ENCODE measurements at places on chromosomes 2 and 18.

GRCh38 chr2:240443891-240444301 is 8.4 kb downstream of the GPC1 start:
- DNase-seq: no peak

DNA sequence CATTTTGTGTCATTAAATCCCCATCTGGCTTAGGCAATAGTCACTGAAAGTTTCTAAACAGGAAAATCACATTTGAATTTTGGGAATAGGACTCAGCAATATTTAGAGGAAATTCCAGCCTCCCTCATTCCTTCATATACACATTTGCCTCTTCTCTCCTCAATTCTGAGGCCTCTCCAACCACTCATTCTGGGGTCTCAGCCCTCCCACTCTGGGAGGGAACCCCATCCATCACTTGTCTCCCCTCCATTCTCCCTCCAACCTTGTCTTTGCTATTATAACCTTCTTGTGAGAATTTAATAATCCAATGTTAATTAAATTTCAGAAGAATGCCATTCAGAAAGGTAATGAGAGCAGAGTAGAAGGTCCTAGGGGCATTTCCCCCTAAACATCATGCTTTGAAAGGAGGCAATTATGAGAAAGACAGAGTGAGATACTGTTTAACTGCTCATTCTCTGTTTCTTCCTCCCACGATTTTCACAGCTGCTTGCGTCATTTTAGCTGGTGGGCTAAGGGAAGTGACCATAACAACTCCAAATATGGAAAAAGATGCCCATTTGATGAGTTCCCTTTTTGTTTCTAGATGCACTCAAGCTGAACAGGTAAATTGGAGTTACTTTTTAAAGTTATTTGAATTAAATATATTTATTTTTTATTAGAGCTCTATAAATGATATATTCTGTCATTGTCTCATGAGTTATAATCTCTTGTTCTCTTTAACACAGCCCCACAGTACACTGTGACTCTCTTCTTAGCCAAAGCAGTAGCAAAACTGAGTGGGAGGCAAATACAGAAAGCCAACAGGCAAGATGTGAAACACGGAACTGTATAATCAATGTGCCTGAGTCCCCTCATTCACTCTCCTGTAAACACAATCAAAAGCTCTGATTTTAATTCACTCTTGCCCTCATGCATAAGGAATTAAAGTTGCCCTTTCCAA is 135.1 kb downstream of the DLGAP1 start:
- DNase-seq: no peak

DNA sequence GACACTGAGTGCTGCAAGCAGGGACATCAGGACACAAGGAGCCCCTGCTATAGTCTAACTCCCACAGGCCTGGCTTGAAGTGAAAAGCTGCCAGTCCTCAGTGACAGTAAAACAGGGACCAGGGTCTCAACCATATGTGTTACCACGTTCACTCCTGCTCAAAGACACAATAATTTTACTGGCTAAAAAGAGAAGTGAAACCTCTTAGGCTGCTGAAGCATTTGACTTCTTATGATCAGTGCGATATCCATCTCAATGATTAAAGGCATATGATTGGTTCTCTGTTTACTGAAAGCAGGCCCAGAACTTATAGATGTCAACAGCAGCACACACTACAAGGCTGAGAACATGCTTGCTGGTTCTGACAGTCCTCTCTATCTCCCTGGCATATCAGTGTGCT is 129.8 kb upstream of the LMAN1 start:
- DNase-seq: no peak

DNA sequence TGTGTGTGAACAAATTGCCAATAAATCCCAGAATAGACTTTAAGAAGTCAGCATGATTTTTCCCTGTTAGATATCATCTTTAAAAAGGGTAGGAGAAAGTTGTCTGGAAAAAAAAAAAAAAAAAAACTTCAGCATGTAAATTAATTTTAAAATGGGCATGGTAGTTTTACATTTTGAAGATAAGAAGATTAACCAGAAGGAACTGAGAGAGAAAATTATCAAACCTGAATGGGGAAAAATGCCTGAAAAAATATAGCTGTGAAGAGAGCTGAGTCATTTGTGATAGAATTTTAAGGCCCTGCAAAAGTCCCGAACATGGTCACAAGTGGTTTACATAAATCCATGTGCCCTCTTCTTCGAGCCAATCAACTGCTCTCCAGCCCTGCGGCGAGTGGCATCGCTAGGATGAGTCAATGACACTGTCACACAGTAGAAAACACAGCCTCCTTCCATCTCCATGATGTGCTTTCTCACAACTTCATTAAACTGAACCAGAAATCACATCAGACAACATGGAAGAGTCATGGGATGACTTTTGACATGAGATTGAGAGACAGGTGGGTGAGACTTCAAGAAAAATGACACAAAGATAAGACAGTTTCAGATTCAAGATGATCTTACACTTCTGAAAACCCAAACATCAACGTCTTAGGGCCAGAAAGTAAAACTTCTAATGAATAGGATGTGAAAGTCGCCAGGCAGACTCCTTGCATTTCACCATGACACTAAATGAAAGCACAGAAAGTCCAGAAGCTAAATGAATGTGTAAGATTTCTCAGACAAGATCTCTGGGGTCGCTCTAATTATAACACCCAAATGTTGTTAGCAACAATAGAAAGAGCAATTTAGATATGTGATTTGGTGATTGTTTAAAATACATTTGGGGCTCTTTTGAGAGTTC is 273.0 kb upstream of the ID2 start:
- no peak for DNase-seq

GRCh38 chr2:94890234-94890633 is 19.0 kb downstream of the TEKT4 start:
- no peak for DNase-seq

DNA sequence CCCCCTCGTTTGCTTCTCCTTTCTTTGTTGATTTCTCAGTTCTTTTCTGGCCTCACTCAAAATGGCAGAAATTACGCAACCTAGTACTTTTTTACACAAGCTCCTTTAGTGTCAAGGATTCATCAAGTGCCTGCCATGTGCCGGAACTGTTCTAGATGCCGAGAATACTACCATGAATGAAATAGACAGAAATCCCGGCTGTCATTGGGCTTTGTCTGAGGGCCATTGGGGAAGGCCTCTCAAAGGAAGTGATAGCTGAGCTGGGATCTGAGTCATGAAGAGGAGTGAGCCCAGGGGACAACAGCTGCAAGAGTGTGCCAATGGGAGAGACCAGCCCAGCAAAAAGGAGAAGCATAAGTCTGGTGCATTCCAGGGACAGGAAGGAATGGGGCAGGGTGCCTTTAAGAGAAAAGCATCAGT is 34.3 kb upstream of the PPP1CB start:
- DNase-seq: no peak

DNA sequence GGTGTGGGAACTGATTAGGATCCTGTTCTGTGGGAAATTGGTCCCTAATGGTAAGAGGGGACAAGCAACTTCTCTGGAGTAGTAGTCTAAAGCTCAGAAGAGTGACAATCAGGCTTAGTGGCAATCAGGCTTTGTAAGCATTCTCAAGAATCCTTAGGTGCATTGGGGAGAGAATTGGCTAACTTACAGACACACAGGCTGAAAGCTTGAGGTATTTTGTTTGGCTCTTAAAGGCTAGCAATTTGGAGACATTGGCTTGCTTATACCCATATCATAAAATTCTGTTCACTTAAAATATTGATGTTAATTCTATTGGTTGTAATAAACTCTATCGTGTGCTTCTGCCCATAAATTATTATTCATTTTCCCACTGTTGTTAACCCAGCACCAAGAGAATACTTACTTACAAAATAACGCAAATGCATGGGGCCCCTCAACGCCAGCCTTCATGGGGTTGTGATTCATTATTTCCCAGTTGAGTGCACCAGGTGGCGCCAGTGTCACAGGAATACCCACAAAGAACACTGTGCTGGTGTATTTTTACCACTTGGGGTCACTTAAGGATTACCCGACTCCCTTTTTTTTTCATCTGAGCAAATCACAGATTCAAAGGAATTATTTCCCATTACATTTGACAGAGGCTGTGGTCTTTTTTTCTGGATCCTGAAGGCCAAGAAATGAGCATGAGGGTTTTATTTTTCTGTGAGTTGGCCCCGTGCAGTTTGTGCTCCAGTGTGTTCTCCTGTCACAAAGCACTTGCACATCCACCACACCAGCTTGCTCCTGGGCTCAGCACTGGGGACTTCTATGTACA is 45.5 kb downstream of the DDX1 start:
- DNase-seq: peak; percentile 27

DNA sequence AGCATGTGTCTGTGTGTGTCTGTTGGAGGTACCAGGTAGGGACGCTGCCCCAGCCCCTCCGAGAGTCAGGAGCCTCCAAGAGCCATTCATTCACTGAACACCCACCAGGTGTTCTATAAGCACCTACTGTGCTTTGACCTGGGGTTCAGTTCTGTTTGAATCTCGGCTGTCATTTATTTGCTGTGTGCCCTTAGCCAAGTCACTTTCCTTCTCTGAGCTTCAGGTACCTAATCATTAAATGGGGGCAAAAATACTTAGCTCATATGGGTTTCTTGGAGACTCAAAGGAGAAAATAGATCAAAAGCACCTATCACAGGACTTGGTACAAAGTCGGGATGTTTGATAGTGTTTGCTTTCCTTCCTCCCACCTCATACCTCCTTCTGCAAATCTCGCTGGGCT is 13.2 kb downstream of the ASIC4 start:
- no peak for DNase-seq

- no peak for DNase-seq
Observed at GRCh38 chr2:99809259-99809900, 319.6 kb upstream of the REV1 start.

- no peak for DNase-seq
Observed at GRCh38 chr2:8392098-8392866, 289.6 kb upstream of the ID2 start.

DNA sequence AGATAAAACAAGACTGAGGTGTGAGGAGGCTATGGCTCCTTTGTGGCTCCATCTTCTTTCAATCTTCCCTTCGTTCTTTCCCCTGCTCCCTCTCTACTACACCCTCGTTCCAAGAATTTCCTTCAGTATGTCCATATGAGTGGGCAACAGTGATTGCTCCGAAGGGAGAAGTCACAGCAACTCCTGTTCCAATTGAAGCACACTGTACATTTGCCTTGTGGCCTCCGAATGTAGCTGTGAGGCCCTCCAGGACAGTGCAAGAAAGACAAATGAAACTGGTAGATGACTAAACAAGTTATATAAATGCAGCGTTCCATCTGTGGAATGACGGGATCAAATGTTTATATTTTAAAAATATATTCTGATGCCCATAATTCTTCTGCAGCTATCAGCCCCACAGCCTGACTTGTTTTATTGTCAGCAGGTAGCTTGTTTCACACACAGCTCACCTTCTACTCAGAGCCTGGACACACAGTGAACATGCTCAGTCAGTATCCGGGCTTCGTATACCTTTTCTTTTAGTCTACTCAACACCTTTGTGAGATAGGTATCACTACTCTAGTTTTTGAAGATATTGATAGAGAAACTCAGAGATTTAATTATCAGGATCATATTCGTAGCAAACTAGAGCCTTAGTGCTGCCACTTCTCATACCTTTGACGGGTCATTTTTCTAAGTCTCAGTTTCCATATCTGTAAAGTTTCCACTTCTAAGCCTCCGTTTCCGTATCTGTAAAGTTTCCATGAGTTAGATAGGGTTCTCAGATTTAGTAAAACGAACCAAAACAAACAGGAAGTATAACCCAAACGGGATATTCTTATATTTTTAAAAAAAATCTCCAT is 216.7 kb upstream of the STON1 start:
- DNase-seq: no peak

DNA sequence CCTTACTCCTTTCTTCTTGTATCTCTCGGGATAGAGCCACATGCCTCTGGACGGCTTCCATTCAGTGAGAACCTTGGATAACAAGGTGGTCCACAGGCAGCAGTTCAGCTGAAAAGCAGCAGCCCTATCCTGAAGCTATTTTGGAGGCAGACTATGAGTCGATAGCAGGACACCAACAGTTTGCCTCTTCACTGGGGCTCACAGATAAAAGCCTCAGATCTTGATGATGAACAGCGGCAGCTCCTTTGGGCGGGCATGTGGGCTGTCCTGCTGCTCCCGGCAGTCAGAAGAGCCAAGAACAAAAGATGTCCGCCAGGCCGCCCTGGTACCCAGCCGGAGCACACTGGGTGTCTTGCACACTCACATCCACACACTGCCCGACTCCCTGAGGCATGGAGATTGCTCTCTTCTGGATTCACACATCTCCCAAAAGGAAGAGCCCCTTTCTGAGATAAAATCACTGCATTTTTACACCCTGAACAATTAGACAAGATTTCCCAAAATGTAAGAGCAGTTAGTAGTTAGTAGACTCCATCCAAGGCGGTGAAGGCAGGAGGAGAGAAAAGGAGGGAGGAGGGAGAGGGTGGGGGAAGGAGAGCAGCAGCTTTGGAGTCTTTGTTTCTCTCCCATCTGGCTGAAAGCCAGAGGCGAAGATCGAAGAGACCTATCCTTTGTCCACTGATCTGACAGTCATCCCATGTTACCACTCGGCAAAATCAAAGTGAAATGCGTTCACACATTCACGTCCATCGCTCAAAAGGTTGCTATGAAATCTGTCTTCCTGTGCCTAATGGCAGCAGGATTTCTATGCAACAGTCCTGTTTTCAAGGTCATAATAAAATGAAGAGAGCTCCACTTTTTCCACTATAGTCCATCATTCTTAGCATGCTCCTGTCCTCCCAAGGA is 90.1 kb upstream of the KLF7 start:
- DNase-seq: no peak

DNA sequence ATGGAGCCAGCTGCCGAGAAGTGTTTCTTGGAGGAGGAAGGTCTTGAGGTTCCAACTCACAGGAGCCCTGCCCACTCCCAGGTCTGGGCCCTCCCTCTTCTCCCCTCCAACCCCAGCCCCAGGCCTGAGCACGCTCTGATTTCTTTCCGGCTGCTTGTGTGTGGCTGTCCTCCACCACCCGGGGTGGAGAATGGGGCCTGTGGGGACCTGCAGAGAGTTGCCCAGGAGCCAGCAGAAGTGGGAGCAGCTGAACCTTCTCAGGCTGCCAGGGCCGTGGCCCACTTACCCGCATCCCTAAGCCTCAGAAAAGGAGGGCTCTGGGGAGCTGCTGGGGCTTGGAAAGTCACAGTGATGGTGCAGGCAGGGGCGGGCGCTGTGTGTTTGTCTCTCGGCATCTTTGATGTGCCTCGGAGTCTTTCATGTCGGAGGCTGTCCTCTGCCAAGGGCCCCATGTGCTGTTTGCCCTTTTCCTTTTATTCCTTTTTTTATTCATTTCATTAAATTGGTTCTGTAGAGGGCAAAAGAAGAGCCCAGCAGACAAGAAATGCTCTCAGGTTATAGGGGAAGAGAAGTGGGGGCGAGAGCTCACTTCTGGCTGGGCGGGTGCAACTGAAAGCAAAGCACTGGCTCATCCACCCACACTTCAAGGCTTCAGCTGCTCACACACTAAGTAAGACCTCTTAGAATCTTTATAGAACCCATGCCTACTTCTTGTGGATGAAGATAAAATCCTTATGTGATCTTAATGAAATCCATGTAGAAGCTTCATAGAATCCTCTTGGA is 52.5 kb downstream of the SDC1 start:
- DNase-seq: no peak
